Activated naive CD4-positive, alpha-beta T cell (primary cell): ENCODE measurements at places on chromosomes 12 and 14.

GRCh38 chr14:104240434-104241157 is 102.2 kb downstream of the KIF26A start:
- DNase-seq: no peak

- DNase-seq: no peak
Observed at GRCh38 chr14:89775946-89776345, 178.6 kb downstream of the EFCAB11 start.

DNA sequence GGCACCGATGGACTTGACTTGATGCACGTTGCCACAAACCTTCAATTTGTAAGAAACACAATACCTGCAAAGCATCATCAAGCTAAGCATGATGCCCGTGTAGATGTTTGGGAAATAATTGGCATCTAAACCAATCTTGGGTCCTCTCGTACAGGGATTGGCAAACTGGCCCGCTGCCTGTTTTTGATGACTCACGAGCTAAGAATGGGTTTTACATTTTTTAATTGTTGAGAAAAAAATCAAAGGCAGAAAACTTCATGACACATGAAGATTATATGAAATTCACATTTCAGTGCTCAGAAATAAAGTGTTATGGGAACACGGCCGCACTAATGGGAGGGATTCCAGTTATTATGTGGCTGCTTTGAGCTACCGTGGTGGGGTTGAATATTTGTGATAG is 10.9 kb downstream of the MTA1 start:
- no peak for DNase-seq

- no peak for DNase-seq
Observed at GRCh38 chr14:73763396-73763795, 49.2 kb upstream of the PNMA1 start.

- no peak for DNase-seq
Observed at GRCh38 chr12:106341086-106341877, 16.3 kb upstream of the POLR3B start.

DNA sequence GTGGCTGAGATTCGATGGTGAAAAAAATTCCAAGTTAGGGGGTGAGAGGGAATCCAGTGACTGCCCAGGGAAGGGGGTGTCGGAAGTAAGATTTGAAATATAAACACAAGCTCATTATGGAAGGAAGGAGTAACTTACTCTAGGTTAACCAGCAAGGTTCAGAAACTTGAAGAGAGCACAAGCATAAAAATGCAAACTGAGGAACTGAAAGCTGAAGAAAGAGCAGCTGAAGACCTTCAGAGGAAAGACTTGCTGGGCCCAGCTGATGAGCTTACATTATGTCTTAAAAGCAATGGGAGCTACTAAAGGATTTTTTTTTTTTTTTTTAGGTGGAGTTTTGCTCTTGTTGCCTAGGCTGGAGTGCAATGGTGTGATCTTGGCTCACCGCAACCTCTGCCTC is 189.7 kb upstream of the GRIN2B start:
- no peak for DNase-seq
